A673 (cell line): ENCODE measurements at places on chromosomes 1 and 21. TPM values are rescaled to one million over a fixed set of nuclear protein-coding genes. Genes with fewer than 3 reads are reported as not detected.

DNA sequence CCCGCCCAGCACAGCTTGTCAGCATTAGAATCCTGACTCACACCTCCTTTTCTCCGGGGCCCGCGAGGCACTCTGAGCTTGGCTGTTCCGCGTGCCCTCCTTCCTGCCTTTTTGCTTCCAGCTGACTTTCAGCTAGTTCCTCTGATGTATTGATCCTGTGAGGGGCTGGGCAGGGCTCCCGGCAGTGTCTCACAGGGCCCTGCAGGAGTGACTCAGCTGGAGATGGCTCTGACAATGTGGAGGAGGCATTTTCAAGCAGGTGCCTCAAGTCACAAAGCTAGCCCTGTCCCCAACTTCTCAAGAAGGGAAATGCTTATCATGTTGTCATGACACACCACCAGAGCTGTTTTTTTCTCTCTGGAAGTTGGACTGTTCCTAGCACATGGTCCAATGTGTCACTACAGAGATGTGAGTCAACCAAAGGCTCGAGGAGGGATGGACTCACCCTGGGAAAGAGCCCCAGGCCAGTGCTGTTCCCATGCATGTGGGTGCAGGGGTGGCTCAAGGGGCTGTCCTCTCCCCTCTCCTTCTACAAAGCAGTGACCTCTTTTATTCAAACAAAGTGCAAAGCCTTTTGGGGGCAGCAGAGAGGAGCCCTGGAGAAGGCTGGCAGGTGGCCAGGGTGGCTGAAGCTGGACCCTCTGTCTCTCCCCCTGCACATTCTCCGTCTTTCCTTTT lies 30.6 kb downstream of the SYT6 start:
- H3K27me3 ChIP-seq: no peaks in the 10 kb centered on the region
- no peak overlapping the region for H3K4me3 ChIP-seq
- peak overlapping the region; percentile 68 for H3K27ac ChIP-seq
- no peak for DNase-seq
- H3K4me1 ChIP-seq: peaks cover 39% of the 10 kb centered on the region

DNA sequence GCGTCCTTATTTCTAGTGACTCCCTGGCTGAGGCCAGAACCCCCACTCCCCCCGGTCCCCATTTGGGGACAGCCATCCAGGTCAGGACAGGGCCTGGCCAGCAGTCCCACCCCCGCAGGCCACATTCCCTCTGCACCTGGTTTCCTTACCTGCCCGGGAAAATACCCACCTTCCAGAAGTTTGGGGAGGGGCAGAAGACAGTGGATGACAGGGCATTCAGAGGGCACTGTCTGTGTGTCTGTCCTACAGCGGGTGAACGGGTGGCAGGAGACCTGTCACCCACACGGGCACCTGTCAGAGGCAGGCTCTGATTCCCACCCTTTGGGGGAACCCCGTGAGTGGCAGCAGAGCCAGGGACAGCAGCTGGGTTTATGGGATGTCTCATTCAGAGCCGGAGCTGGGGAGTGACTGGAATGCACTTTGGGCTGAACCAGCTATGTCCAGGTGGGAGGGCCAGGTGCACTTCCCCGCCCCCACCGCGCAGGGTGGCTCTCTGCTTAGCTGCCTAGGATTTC lies 2.0 kb downstream of the ARHGEF16 start:
- H3K27ac ChIP-seq: no peak overlapping the region
- H3K36me3 ChIP-seq: no peaks in the 10 kb centered on the region
- DNase-seq: no peak
- peaks cover 17% of the 10 kb centered on the region for H3K4me1 ChIP-seq
- H3K4me3 ChIP-seq: no peak overlapping the region
- H3K27me3 ChIP-seq: no peaks in the 10 kb centered on the region

- H3K4me1 ChIP-seq: peaks cover 17% of the 10 kb centered on the region
- H3K27ac ChIP-seq: no peak overlapping the region
- H3K36me3 ChIP-seq: no peaks in the 10 kb centered on the region
- DNase-seq: no peak
- H3K27me3 ChIP-seq: peaks cover 20% of the 10 kb centered on the region
Measured at GRCh38 chr1:18114726-18115410, 7.3 kb downstream of the IGSF21 start.

DNA sequence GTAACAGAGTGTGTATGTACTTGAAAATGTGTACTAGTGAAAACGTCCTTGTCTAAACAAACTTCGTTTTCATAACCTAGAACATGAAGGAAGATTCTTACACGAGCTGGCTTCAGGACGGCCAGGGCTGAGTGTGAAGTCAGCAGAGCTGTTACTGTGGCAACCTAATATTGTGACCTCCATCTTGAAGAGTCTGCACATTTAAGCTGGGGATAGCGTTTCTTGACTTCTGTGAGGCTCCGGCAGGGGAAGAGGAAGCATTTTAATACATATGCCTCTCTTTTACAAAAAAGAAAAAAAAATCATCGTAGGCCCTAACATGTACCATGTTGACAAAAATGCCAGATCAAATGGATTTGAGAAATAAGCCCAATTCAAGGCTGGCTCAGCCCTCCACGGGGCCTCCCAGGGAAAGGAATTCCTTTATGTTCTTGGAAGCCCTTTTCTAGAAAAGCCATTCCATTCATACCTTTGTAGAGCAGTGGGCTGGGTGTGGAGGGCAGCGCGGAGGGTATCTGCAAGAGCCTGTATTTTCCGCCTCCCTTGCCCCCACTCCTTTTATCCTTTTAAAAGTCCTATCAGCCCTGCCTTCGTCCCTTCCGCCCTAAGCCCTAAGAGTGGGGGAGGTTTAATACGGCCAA lies 51.1 kb downstream of the SIM2 start:
- peaks cover 40% of the 10 kb centered on the region for H3K4me1 ChIP-seq
- peaks cover 13% of the 10 kb centered on the region for H3K36me3 ChIP-seq
- DNase-seq: peak; percentile 46
- H3K4me3 ChIP-seq: no peak overlapping the region
- peak overlapping the region; percentile 9 for H3K27ac ChIP-seq
- H3K27me3 ChIP-seq: no peaks in the 10 kb centered on the region

KCNK1 gene
- total RNA-seq: not detected in 2 replicates

GRCh38 chr1:207331354-207332313 lies 10.2 kb downstream of the CD55 start:
- no peaks in the 10 kb centered on the region for H3K36me3 ChIP-seq
- peaks cover 12% of the 10 kb centered on the region for H3K27me3 ChIP-seq
- DNase-seq: no peak
- no peak overlapping the region for H3K27ac ChIP-seq

LCE2B gene
- not detected in 2 replicates for total RNA-seq

KLHDC9 gene
- 1.7 and 4.8 TPM in 2 replicates for total RNA-seq

- H3K27ac ChIP-seq: no peak overlapping the region
- H3K4me1 ChIP-seq: peaks cover 31% of the 10 kb centered on the region
- no peaks in the 10 kb centered on the region for H3K36me3 ChIP-seq
- H3K4me3 ChIP-seq: no peak overlapping the region
Measured at GRCh38 chr1:225467193-225468020, 39.6 kb upstream of the LBR start.

- H3K4me1 ChIP-seq: no peaks in the 10 kb centered on the region
- no peak overlapping the region for H3K4me3 ChIP-seq
- H3K27ac ChIP-seq: no peak overlapping the region
- H3K27me3 ChIP-seq: peaks cover 25% of the 10 kb centered on the region
- H3K36me3 ChIP-seq: no peaks in the 10 kb centered on the region
- DNase-seq: no peak
Measured at GRCh38 chr21:35399002-35399530, 350.0 kb upstream of the RUNX1 start.

GRCh38 chr1:92951141-92951582 lies 10.1 kb downstream of the DIPK1A start:
- H3K27me3 ChIP-seq: no peaks in the 10 kb centered on the region
- peak overlapping the region; percentile 57 for H3K27ac ChIP-seq
- no peak overlapping the region for H3K4me3 ChIP-seq
- peaks cover 20% of the 10 kb centered on the region for H3K4me1 ChIP-seq

DNA sequence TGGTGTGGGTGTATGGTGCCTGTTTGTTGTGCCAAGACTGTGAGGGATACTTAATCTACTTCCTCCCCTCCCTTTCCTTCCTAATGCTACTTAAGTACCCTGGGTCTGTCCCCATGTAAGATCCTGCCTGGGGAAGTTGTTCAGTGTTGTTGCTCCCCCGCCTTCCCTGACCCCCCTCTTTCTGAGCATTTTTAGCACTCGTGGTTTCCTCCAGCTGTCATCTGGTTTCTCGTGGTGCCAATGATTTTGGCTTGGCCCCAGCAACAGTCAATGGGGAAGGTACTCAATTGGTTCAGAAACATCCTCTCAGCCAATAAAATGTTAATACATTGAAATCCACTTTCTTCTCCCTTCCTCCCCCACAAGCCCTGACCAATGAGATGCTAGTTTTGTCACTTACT lies 8.0 kb upstream of the B4GALT3 start:
- peak overlapping the region; percentile 45 for H3K27ac ChIP-seq
- no peaks in the 10 kb centered on the region for H3K27me3 ChIP-seq
- no peak overlapping the region for H3K4me3 ChIP-seq

- H3K4me3 ChIP-seq: no peak overlapping the region
- no peak for DNase-seq
- no peaks in the 10 kb centered on the region for H3K36me3 ChIP-seq
- H3K4me1 ChIP-seq: no peaks in the 10 kb centered on the region
- H3K27ac ChIP-seq: no peak overlapping the region
Measured at GRCh38 chr1:82445132-82445531, 644.4 kb downstream of the ADGRL2 start.

GRCh38 chr1:53891678-53892077 lies 2.1 kb upstream of the YIPF1 start:
- H3K27ac ChIP-seq: no peak overlapping the region
- H3K4me1 ChIP-seq: no peaks in the 10 kb centered on the region
- no peaks in the 10 kb centered on the region for H3K36me3 ChIP-seq

RIMKLA gene
- 0.04 and 0.24 TPM in 2 replicates for total RNA-seq

DNA sequence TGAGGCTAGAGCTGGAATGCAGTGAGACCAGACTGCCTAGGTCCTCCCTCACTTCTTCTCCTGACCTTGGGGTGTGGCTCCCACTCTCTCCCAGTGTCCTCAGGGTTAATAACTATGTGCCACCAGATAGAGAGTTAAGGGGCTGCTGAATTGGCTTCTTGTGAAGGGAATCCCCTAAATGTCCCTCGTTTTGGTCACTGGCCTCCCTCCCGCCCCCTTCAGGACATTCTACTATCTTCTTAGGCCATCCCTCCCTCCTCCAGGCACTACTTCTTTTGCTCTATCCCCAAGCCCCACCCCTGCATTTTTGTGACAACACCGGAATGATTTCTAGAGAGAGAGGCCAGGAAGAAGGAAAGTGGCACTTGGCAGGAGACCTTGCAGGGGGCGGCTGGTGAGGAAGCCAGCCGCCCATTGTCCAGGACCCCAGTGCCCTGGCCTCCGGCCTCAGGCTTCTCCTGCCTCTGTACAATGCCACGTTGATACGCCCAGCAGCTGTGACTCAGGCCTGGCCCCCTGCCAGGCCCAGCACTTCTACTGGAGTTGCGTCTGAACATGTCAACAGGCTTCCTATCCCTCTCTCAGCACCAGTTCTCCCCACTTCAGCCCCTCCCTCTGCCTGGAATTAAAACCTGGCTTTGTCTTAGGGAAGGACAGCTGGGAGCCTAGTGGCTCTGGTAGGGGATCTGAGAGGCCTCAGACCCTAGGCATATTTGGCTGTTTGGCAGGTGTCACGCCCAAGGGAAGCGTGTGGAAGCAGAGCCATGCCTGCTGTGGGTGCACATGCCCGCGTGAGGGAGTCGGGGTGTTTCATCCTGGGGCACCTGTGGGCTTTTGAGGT lies 9.1 kb downstream of the LMNA start:
- peaks cover 86% of the 10 kb centered on the region for H3K4me1 ChIP-seq
- H3K36me3 ChIP-seq: no peaks in the 10 kb centered on the region
- peak; percentile 92 for DNase-seq
- no peaks in the 10 kb centered on the region for H3K27me3 ChIP-seq
- peak overlapping the region; percentile 18 for H3K4me3 ChIP-seq

HTR1D gene
- total RNA-seq: 0.13 and 0.20 TPM in 2 replicates

DNA sequence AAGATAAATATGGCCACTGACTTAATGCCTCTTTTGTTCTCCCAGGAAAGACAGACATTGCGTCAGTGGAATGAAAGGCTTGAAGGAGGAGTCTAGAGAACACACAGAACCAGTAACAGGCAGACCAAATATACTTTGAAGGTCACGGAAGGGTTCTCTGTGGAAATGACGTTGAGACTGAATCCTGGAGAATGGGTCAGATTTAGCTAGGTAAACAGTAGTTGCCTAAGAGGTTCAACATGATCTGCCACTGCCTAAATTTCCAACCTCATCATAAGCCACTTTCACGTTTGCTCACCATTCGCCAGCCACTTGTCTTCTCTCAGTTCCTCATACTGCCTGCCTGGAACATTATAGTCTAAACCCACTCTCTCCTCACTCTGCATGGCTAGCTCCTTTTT lies 20.5 kb downstream of the PLA2G4A start:
- no peak overlapping the region for H3K27ac ChIP-seq
- DNase-seq: peak; percentile 53
- peaks cover 64% of the 10 kb centered on the region for H3K4me1 ChIP-seq
- no peaks in the 10 kb centered on the region for H3K36me3 ChIP-seq
- no peak overlapping the region for H3K4me3 ChIP-seq
- no peaks in the 10 kb centered on the region for H3K27me3 ChIP-seq

PROK1 gene
- not detected in 2 replicates for total RNA-seq

OR2M3 gene
- total RNA-seq: 0.15 and 0.19 TPM in 2 replicates

- peak overlapping the region; percentile 83 for H3K4me3 ChIP-seq
Measured at GRCh38 chr1:119713749-119714456, 2.2 kb downstream of the PHGDH start.

DNA sequence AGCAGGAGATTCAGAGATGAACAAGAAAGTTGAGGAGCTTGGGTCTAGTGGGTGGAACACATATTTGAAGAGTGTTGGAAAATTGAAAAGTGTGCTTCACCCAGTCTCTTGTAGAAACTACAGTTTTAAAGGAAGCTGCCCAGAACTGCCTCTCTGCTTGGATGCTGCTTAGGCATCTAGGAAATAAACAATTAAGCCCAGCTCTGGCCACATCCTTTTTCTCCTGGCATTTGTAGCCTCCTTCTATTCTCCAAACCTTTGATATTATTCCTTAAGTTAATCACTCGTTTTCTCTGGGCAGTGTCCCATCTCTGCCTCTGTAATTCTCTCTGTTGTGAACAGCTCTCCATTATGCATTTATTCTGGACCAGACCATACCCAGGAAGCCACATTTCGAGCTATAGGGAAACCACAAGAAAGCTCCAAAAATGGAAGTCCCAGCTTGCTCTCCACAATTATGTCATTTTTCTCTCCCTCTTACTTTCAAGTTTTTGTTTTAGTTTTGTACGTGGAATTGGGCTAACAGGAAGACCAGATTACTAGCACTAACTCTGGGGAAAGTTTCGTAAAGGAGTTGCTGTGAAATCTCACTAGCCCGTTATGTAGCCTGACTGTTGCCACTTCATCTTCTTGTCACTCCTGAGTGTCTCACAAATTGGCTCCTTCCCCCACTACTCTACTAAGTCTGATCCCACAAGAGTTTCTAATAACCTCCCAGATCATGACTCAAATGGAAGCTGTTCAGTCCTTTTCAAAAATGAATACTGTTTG lies 102.2 kb downstream of the NTMT2 start:
- no peaks in the 10 kb centered on the region for H3K4me1 ChIP-seq
- H3K27me3 ChIP-seq: no peaks in the 10 kb centered on the region
- H3K27ac ChIP-seq: no peak overlapping the region
- H3K36me3 ChIP-seq: no peaks in the 10 kb centered on the region
- H3K4me3 ChIP-seq: no peak overlapping the region
- no peak for DNase-seq

HTR6 gene
- total RNA-seq: not detected in 2 replicates

LYPD8 gene
- not detected in 2 replicates for total RNA-seq
